ENCODE measurements at places on chromosomes 12 and 14.

- peak; percentile 14 for DNase-seq
These were observed 3.7 kb downstream of the CLEC4A start for GRCh38 chr12:8127138-8127537.

GRCh38 chr12:32126720-32127119 is 20.1 kb downstream of the BICD1 start:
- no peak for DNase-seq

DNA sequence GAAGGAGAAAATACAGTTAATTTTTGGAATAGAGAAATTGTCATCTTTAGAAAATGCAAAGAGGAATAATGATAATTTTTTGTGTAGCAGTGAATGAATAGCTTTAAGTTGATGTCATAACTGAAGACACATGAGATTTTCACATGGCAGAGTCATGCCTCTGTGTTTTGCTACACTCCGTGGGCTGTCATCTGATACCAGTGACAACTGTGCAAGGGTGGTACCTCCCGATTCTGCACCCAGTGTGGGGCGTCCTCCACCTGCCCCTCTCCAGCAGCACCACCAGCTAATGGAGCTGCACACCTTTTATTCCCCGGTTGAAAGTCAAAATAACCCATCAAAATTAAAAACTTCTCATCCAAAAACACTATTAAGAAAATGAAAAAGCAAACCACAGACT is 47.2 kb downstream of the ANKRD9 start:
- no peak for DNase-seq

- no peak for DNase-seq
These were observed 101.4 kb upstream of the BBS10 start for GRCh38 chr12:76449583-76449982.

DNA sequence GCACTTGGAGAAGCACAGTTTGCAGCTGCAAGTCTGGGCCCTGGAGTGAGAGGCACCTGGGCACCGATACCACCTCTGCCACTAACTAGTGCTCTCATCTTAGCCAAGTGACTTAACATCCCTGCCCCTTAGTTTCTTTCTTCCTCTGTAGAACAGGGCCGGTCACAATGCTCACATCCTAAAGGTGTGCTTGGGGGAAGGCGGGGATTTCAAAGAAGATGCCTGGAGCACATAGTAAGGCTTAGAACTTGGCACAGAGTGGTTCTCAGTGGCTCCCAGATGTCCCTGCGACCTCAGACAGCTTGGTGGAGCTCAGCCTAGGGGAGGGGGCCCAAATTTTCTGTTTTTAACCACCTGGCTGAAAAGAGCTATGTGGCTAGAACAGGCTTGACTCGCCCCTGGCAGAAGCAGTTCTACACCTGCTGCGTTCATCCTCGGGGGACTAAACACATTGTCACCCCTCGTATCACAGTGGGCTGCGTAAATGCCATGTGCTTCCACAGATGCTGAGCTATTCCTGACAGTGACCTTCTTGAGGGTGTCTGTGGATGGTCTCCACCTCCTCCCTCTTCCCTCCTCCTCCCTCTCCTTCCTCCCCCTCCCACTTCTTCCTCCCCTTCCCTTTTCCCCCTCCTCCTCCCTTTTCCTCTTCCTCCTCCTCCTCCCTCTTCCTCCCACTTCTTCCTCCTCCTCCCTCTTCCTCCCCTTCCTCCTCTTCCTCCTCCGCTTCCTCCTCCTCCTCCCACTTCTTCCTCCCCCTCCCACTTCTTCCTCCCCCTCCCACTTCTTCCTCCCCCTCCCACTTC is 112.1 kb downstream of the PHETA1 start:
- DNase-seq, result no peak

GRCh38 chr12:13195785-13196129 is 769 bp upstream of the EMP1 start:
- no peak for DNase-seq

- no peak for DNase-seq
These were observed 72.9 kb upstream of the STXBP6 start for GRCh38 chr14:25122843-25123242.

GRCh38 chr12:25311506-25311905 is 60.8 kb upstream of the KRAS start:
- DNase-seq, result no peak
